ENCODE measurements at places on chromosomes 5 and 9.

DNA sequence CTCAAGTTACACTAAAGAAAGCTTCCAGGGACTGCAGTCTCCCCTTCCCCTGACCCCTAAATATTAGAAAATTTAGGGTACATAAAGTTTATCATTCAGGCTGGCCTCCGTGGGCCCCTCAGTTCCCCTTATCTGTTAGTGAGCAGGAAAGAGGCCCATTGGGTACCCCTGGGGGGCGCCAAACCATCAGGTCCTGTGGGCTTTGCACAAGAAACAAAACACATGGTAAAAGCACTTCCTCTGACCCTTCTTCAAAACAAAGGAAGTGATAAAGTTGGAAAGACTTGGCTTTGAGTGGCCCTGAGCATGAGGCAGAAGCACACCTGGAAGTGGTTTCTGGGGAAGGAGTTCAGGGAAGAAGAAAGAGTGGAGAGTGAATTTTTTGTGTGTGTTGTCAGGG, 213.0 kb downstream of the SMARCA2 start:
- H3K27me3 ChIP-seq = peaks cover 4% of the 10 kb centered on the region
- no peak overlapping the region for H3K27ac ChIP-seq
- H3K4me3 ChIP-seq = no peak overlapping the region
- H3K4me1 ChIP-seq = peaks cover 9% of the 10 kb centered on the region

DNA sequence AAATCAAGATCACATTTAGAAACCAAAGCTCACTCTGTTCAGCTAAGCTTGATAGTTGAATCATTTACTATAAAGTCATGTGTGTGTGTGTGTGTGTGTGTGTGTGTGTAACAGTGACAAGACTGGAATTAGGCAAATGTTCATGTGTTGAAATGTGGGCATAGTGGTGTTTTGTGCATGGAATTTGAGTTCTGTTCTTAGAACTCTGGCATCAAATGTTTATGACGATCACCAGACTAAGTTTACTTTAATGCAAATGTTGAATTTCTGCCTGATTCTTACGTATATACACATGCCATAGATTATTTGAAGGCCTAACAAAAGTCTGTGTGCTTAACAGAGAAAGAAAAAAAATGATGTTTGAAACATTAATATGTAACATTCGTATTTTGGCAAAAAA, 72.8 kb upstream of the COL5A1 start:
- no peak for DNase-seq
- H3K27me3 ChIP-seq = no peaks in the 10 kb centered on the region
- H3K4me3 ChIP-seq = no peak overlapping the region
- no peaks in the 10 kb centered on the region for H3K4me1 ChIP-seq
- peaks cover 12% of the 10 kb centered on the region for H3K36me3 ChIP-seq

GRCh38 chr9:105415662-105415980, 32.2 kb upstream of the FSD1L start:
- H3K27me3 ChIP-seq = no peaks in the 10 kb centered on the region
- H3K4me3 ChIP-seq = no peak overlapping the region
- H3K36me3 ChIP-seq = peaks cover 6% of the 10 kb centered on the region
- H3K27ac ChIP-seq = no peak overlapping the region
- H3K4me1 ChIP-seq = peaks cover 10% of the 10 kb centered on the region
- no peak for DNase-seq

DNA sequence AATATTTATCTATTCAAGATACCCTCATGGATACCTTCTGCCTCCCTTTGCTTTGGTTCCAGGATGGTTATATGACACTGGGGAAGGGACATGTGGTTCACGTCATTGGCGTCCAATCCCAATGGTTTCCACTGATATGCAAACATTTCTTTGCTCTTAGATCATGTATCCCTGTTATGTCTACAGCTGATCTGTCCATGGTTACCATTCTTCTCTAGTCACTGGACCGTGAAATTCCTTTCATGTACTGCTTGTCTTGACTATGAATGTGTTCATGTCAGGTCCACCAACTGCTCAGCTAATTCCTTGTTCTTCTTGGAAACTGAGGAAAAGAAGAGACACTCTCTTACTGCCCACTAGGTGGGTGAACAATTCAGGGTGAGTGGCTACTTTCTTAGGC, 391.1 kb upstream of the ZNF608 start:
- no peak overlapping the region for H3K4me3 ChIP-seq
- H3K27ac ChIP-seq = no peak overlapping the region
- no peak for DNase-seq
- no peaks in the 10 kb centered on the region for H3K36me3 ChIP-seq

GRCh38 chr9:99962680-99963261, 56.3 kb downstream of the STX17 start:
- H3K27me3 ChIP-seq = no peaks in the 10 kb centered on the region
- DNase-seq = no peak
- H3K27ac ChIP-seq = no peak overlapping the region
- H3K4me1 ChIP-seq = peaks cover 7% of the 10 kb centered on the region
- H3K4me3 ChIP-seq = no peak overlapping the region

DNA sequence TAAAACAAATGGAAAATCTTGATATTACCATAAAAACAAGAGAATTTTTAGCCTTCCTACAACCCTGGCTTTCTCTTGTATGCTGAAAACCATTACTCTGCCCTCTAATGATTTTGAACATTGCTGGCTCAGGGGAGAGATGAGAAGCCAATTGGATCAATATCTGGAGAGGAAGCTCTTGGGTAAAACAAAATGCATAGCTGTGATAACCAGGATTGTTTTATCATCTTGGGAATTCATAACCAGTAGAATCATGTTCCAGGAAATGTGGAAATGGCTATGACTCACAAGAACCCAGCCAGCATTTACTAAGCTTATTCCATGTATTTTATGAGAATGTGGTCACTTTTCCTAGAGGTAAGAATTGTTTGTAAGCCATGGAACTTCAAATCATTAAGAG, 51.1 kb upstream of the CTNND2 start:
- no peaks in the 10 kb centered on the region for H3K36me3 ChIP-seq
- H3K4me1 ChIP-seq = no peaks in the 10 kb centered on the region
- DNase-seq = no peak
- no peak overlapping the region for H3K4me3 ChIP-seq

DNA sequence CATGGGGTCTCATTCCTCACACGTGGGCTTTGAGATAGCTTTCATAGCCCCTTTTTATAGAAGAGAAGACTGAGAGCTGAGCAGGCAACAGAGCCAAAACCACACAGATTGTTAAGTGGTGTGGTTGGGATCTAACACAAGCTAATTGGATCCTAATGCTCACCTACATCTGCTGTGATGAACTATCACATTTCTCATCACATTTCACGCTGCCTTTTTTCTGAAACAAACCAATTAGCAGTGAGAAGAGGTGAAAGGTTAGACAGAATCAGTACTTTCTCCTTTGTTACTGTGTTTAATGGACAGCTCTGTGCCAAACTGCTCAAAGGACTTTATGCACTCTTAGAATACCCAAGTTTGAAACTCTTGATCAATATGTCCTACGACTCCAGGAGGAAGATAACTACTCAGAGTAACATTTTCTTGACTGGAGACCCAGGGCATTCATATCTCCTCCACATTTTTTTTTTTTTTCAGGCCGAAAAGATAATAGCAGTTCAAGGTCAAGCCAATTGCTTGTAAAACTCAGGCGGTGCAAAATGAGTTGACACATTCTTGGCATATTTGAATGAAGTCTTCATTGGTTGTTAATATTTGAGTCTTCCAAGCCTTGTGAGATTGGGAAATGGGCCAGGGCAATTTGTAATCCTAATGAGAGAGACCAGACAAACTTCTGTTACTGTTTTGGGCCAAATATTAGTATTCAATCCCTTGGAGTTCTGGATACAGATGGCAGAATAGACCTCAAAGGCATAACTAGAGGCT, 138.4 kb downstream of the KCTD16 start:
- H3K36me3 ChIP-seq = no peaks in the 10 kb centered on the region
- H3K27ac ChIP-seq = no peak overlapping the region
- H3K4me1 ChIP-seq = no peaks in the 10 kb centered on the region

GRCh38 chr9:686321-686813, 155.1 kb upstream of the DMRT1 start:
- no peaks in the 10 kb centered on the region for H3K36me3 ChIP-seq
- H3K27me3 ChIP-seq = no peaks in the 10 kb centered on the region
- H3K4me3 ChIP-seq = no peak overlapping the region
- H3K4me1 ChIP-seq = peaks cover 29% of the 10 kb centered on the region

- no peak overlapping the region for H3K4me3 ChIP-seq
- H3K27ac ChIP-seq = no peak overlapping the region
- H3K4me1 ChIP-seq = peaks cover 4% of the 10 kb centered on the region
Observed at GRCh38 chr9:87678650-87679355, 47.1 kb upstream of the CTSL start.

DNA sequence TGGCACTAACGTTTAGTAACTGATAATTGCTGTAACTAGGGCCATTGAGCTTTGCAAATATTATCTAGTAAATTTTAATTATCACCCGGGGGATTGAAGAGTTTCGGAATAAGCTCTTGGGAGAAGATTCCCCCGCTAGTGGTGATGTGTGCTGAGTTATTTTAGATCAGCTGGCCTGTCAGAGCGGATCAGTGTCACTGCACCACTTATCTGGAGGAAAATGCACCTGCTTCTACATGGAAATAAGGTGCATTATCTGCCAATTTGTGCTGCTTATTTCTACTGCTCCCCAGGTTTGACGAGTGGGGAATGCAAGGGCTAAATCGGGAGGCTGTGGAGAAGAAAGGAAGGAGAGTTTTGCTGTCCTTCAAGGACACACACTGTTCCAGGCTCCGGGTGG, 518.6 kb downstream of the TLE4 start:
- H3K27me3 ChIP-seq = no peaks in the 10 kb centered on the region
- DNase-seq = no peak
- no peaks in the 10 kb centered on the region for H3K4me1 ChIP-seq

DNA sequence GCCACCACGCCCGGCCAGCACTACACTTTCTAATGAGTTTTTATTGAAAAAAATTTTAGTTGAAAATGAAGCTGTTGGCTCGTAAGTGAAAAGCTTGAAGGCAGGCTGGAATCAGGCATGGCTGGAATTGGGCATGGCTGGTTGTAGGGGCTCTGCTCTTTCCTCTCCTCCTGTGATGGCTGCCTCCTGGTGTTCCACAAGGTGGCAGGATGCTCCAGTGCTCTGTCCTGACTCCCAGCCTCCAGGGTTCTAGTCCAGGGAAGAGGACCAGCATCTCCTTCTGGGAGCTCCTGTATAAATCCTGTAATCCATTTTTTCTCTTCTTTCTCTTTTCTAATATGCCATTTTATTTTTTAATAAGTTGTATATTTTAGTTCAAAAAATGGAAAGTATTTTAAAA, 57.2 kb upstream of the DHFR start:
- peak; percentile 39 for DNase-seq
- peaks cover 2% of the 10 kb centered on the region for H3K27me3 ChIP-seq
- H3K4me3 ChIP-seq = no peak overlapping the region

DNA sequence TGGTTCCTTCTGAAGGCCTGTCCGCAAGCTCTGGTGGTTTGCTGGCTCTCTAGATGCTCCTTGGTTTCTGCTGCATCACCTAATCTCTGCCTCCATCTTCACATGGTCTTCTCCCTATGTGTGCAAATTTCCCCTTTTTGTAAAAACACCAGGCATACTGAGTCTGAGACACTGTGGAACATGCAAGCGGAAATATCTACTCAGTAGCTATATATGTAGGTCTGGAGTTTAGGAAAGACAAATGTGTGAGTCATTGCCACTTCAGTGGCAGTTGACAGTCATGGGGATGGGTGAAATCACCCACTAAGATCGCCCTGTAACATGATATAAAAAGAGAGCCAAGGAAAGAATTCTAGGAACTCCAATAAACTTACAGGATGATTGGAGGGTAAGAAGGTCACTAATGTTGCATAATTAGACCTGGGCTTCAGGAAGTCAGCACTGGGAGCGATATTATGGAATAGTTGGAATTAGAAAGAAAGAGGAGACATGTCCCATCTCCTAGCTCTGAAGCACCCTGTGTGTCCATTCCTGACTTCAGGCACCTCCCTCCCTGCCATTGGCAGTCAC, 22.7 kb upstream of the UBLCP1 start:
- peaks cover 7% of the 10 kb centered on the region for H3K4me1 ChIP-seq
- H3K27me3 ChIP-seq = no peaks in the 10 kb centered on the region
- no peak overlapping the region for H3K4me3 ChIP-seq
- no peak overlapping the region for H3K27ac ChIP-seq

- H3K27me3 ChIP-seq = no peaks in the 10 kb centered on the region
- no peak overlapping the region for H3K4me3 ChIP-seq
- no peak overlapping the region for H3K27ac ChIP-seq
- no peaks in the 10 kb centered on the region for H3K36me3 ChIP-seq
- no peaks in the 10 kb centered on the region for H3K4me1 ChIP-seq
Observed at GRCh38 chr5:92163906-92164305, 780.8 kb upstream of the ARRDC3 start.

DNA sequence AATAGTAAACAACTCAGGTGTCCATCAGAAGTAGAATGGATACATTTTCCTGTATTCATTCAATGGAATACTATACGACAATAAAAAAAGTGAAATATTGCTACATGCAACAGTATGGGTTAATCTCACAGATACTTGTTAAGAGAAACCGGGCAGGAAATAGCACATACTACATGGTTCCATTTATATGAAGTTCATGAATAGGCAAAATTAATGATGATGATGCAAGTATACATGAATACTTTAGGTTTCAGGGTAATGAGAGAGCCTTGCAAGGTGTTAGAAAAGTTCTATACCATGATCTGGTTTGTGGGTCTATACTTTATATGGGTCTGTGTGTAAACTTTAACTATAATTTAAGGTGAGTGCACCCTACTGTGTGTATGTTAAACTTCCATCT, 390.4 kb downstream of the ADGRV1 start:
- H3K4me3 ChIP-seq = no peak overlapping the region
- H3K27me3 ChIP-seq = no peaks in the 10 kb centered on the region
- no peaks in the 10 kb centered on the region for H3K36me3 ChIP-seq
- no peak overlapping the region for H3K27ac ChIP-seq
- H3K4me1 ChIP-seq = no peaks in the 10 kb centered on the region

DNA sequence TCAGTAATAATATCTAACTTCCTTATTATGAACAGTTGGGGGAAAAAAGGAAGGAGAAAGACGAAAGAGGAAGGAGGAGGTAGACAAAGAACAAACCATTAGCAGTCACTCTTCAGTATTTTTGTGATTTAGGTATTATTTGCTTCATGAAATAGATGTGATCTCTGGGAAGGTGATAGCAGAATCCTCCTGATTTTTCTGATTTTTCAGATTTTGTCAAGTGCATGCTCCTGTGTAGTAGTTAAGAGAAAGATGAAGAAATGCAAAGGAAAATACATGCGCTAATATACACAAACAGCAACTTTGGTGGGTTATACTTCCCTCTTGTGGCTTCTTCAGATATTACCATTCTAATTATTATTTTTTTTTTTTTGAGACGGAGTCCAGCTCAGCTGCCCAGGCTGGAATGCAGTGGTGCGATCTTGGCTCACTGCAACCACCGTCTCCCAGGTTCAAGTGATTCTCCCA, 31.6 kb downstream of the LMNB1 start:
- H3K27ac ChIP-seq = no peak overlapping the region
- DNase-seq = no peak
- peaks cover 3% of the 10 kb centered on the region for H3K36me3 ChIP-seq

GRCh38 chr5:88877826-88878225, 5.2 kb downstream of the MEF2C start:
- H3K4me1 ChIP-seq = peaks cover 46% of the 10 kb centered on the region
- no peak overlapping the region for H3K27ac ChIP-seq
- peaks cover 5% of the 10 kb centered on the region for H3K36me3 ChIP-seq
- peaks cover 7% of the 10 kb centered on the region for H3K27me3 ChIP-seq
- no peak overlapping the region for H3K4me3 ChIP-seq

- H3K27me3 ChIP-seq = no peaks in the 10 kb centered on the region
- no peaks in the 10 kb centered on the region for H3K4me1 ChIP-seq
- no peak for DNase-seq
- no peak overlapping the region for H3K27ac ChIP-seq
- no peaks in the 10 kb centered on the region for H3K36me3 ChIP-seq
Observed at GRCh38 chr5:175418251-175418650, 25.7 kb downstream of the DRD1 start.

GRCh38 chr5:88889189-88890069, 6.4 kb upstream of the MEF2C start:
- no peaks in the 10 kb centered on the region for H3K36me3 ChIP-seq
- H3K27me3 ChIP-seq = peaks cover 2% of the 10 kb centered on the region
- DNase-seq = peak; percentile 49
